Upper lobe of right lung (tissue), 1 donor: ENCODE measurements at places on chromosomes 1 and 21. TPM values are rescaled to one million over a fixed set of nuclear protein-coding genes. Genes with fewer than 3 reads are reported as not detected.

DNA sequence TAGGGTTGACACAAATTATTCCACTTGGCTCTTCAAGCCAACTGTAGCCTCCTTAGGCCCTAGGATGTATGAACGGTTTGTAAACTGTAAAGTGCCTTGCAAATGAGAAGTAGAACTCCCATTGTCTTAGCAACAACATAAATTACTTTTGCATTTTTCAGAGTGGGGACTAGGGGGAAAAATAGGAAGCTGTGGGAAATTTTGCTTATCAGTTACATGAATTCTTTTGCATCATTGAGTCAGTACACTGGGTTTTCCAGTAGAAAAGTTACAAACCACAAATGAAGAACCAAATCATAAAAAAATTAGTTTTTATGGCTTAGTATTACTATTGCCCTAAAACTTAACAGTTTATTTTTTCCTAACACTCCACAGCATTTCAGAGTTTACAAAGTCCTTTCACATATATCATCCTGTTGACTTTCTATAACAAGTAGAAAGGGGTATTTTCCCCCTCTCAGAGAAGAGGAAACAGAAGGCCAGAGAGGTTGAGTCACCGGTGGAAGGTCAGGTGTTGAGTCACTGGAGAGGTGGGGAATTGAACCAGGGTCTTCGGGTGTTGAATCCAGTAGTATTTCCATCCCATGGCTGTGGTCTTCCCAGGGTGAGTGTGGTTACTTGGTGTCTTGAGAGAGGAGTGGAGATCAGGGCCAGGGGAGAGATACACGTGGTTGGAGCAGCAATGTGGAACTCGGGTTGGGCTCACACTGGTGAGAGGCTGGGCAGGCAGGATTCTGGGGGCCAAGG, 71.9 kb upstream of the USP24 start:
- no peak overlapping the region for H3K4me3 ChIP-seq
- H3K27ac ChIP-seq: no peak overlapping the region
- no peak for DNase-seq
- H3K27me3 ChIP-seq: no peaks in the 10 kb centered on the region
- H3K36me3 ChIP-seq: no peaks in the 10 kb centered on the region

OR2L5 gene
- not detected for total RNA-seq

GPR37L1 gene
- total RNA-seq: 0.06 TPM

DNA sequence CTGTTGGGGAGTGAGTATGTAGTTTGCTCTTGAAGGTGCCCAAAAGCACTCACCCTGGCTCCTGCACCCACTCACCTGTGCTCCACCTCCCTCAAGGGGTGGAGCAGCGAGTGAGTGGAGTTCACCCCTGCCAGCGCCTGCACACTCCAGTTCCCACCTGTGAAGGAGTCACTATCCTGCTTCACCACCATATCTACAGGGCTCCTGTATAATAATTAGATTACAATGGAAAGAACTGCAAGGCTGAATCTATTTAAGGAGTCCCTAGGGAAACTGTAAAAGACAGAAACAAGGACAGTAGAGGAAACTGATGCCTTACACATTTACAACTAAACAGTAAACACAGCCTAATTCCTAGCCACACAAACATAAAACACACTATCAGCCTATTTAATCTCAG, 4.1 kb downstream of the DNAI4 start:
- no peak for DNase-seq
- no peaks in the 10 kb centered on the region for H3K36me3 ChIP-seq
- peaks cover 9% of the 10 kb centered on the region for H3K4me1 ChIP-seq
- H3K27ac ChIP-seq: no peak overlapping the region

GRCh38 chr21:16287046-16287445, 557.3 kb downstream of the USP25 start:
- H3K4me1 ChIP-seq: no peaks in the 10 kb centered on the region
- H3K27me3 ChIP-seq: no peaks in the 10 kb centered on the region
- H3K27ac ChIP-seq: no peak overlapping the region
- DNase-seq: no peak

- peak; percentile 84 for DNase-seq
- H3K4me1 ChIP-seq: no peaks in the 10 kb centered on the region
- H3K27me3 ChIP-seq: no peaks in the 10 kb centered on the region
- no peak overlapping the region for H3K4me3 ChIP-seq
- no peaks in the 10 kb centered on the region for H3K36me3 ChIP-seq
- H3K27ac ChIP-seq: no peak overlapping the region
Measured at GRCh38 chr1:22814176-22815042, 103.8 kb downstream of the EPHB2 start.

GRCh38 chr1:226873771-226874578, 3.6 kb downstream of the PSEN2 start:
- H3K36me3 ChIP-seq: no peaks in the 10 kb centered on the region
- H3K27me3 ChIP-seq: no peaks in the 10 kb centered on the region
- peaks cover 28% of the 10 kb centered on the region for H3K4me1 ChIP-seq

DNA sequence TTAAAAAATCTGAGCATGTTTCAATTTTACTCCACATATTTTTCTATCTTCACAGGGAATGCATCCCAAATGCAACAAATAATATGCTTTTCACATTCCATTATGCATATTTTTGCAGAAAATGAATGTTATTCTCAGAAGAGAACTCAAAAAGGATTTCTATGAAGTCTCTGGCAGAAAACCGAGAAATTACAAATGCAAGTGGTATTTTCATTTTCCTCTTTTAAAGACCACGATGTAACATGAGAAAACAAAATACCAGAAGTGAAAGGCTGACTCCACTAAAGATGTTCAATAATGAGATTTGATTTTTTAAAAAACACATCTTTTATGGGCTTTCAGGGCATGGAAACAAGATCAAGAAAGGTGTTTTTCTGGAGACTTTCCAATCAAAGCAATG, 5.0 kb upstream of the PDC start:
- H3K4me1 ChIP-seq: no peaks in the 10 kb centered on the region
- no peak overlapping the region for H3K4me3 ChIP-seq
- no peak for DNase-seq

- DNase-seq: no peak
- H3K4me1 ChIP-seq: peaks cover 14% of the 10 kb centered on the region
- H3K27me3 ChIP-seq: no peaks in the 10 kb centered on the region
- no peak overlapping the region for H3K4me3 ChIP-seq
- H3K36me3 ChIP-seq: no peaks in the 10 kb centered on the region
- no peak overlapping the region for H3K27ac ChIP-seq
Measured at GRCh38 chr1:115807723-115808122, 33.2 kb downstream of the NHLH2 start.

CFHR4 gene
- total RNA-seq: not detected

DNA sequence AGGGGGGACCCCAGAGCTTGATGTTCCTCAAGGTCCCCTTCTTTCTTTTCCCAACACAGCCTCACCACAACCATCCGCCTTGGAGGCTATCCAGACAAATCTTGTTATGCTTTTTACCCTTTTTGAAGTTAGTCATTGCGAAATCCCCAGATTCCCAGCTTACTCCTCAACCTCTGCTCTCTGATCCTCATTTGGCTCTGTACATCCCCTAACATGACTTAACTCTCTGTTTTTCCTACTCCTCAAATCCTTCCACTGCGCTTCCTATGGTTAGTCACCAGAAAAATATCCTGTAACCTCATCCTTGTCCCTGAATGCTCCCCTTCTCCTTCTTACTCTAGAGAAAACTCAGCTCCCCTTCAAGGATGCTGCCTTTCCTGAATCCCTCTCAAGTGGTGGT, 189.1 kb upstream of the POU3F1 start:
- no peaks in the 10 kb centered on the region for H3K36me3 ChIP-seq
- no peak for DNase-seq
- no peak overlapping the region for H3K4me3 ChIP-seq
- no peaks in the 10 kb centered on the region for H3K4me1 ChIP-seq
- peaks cover 5% of the 10 kb centered on the region for H3K27me3 ChIP-seq

CD84 gene
- 20.7 TPM for total RNA-seq

DIO1 gene
- total RNA-seq: not detected

PLA2G4A gene
- total RNA-seq: 10.7 TPM

DNA sequence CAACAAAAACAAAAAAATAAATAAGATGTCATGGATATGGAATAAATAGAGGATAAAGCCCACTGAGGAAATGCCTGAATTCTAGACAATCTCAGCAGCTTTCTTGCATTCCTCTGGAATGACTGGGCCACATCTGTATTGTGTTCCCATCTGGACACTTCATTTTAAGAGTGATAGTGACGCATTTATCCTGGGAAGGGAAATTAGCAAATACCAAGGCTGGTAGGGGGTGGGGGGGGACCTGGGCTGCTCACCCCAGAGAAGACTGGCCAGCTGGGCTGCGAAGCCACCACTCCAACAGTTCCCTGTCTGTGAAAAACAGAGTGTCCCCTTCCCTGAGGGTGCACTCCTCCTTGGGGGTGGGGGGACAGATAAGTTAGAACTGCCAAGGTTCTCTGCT, 106.3 kb downstream of the HIVEP3 start:
- no peak overlapping the region for H3K27ac ChIP-seq
- peaks cover 11% of the 10 kb centered on the region for H3K4me1 ChIP-seq
- no peak overlapping the region for H3K4me3 ChIP-seq
- DNase-seq: no peak

DNA sequence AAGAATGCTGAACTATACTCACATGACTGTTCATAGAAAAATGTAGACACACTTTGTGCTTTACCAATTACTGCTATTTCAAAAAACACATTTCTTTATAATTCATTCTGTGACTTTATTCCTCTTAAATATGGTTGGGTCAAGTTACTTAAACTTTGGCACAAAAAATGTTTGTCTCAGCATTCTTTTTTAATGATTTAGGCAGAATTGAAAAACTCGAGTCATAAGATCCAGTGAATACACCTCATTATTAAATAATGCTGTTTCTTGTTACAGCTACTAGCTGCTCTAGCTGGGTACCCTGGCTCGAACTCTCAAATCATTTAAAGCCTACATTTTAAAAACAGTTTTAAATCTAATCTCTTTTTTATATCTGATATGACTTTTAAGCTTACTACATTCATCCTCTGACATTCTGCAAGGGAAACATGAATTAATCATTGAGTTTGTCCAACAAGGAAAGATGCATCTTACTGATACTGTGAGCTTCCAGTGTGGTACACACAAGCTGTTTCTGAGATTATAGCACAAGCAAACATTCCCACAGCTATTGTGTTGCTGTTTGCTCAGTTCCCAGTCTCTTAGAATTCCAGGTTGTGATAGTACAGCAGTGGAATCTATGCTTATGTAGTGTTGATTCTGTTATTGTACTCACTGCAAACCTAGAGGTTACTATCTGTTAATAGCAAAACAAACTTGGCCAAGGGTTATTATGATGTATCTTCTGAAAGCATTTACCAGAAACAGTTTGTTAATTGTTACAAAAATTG, 746.5 kb downstream of the USP25 start:
- no peaks in the 10 kb centered on the region for H3K36me3 ChIP-seq
- H3K4me3 ChIP-seq: no peak overlapping the region
- no peaks in the 10 kb centered on the region for H3K4me1 ChIP-seq
- H3K27ac ChIP-seq: no peak overlapping the region
- no peaks in the 10 kb centered on the region for H3K27me3 ChIP-seq

GRCh38 chr1:100734676-100735075, 15.1 kb downstream of the VCAM1 start:
- H3K36me3 ChIP-seq: no peaks in the 10 kb centered on the region
- H3K4me1 ChIP-seq: peaks cover 16% of the 10 kb centered on the region
- no peaks in the 10 kb centered on the region for H3K27me3 ChIP-seq

- no peaks in the 10 kb centered on the region for H3K36me3 ChIP-seq
- DNase-seq: no peak
- peaks cover 20% of the 10 kb centered on the region for H3K4me1 ChIP-seq
- H3K4me3 ChIP-seq: no peak overlapping the region
Measured at GRCh38 chr1:211825980-211826379, 4.6 kb downstream of the LPGAT1 start.

DNA sequence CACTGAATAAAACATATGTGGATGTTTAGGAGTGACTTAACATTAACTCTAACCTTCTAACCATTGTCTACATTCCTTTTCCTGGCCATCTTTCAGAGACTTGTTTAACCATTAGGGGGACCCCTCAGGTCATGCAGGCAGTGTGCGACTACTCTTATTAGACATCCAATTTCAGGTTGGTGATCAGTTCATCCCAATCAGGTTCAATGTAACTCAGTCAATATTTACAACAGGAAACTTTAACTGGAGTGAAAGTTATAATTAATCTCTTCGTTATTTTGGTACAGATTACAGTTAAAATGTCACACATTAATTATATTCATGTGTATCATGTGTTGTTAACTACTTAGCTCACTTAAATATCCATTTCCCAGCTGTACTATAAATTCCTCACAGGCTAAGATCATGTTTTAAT, 68.8 kb upstream of the RGS1 start:
- no peak overlapping the region for H3K4me3 ChIP-seq
- no peak overlapping the region for H3K27ac ChIP-seq
- H3K4me1 ChIP-seq: no peaks in the 10 kb centered on the region
- DNase-seq: no peak
- no peaks in the 10 kb centered on the region for H3K36me3 ChIP-seq

DNA sequence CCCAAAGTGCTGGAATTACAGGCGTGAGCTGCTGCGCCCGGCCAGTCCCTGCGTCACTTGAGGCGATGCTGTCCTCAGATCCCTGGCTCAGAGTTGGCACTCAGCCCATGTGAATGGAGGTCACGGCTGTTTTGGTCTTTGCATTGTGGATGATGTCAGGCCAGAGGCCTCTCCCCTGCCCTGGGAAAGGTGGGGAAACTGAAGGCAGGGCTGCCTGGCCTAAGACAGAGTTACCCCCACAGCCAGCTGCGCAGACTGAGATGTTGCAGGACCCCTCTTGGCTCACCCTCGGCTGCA, 821 bp downstream of the MASP2 start:
- no peak overlapping the region for H3K4me3 ChIP-seq
- H3K36me3 ChIP-seq: no peaks in the 10 kb centered on the region
- no peaks in the 10 kb centered on the region for H3K4me1 ChIP-seq
- no peak overlapping the region for H3K27ac ChIP-seq
- DNase-seq: peak; percentile 47

DNA sequence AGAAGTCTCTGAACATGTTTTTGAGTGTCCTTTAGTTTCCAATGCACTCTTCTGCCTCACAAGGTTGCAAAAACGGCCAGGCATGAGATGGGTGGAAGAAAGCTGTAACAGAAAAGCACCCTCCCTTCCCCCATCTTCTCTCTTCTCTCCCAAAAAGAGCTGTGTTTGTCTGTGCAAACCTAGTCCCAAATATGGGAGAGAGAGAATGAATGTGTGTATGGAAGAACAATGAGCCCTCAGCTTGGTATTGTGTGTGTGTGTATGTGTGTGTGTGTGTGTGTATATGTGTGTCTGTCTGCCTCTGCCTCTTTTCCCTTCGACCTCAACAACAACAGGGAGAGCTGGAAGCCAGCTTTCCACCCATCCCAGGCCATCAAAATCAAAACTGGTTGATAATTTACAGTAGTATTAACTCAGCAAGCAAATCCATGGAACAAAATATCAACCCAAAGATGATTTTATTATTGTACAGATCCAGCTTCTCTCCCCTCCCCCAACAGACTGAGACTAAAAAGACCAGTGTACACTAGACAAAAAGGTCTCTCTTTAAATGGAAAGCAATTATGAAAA, 1.8 kb downstream of the RERE start:
- H3K27me3 ChIP-seq: no peaks in the 10 kb centered on the region
- H3K36me3 ChIP-seq: no peaks in the 10 kb centered on the region
- peaks cover 25% of the 10 kb centered on the region for H3K4me1 ChIP-seq
- peak overlapping the region; percentile 72 for H3K4me3 ChIP-seq

METTL13 gene
- total RNA-seq: 27.8 TPM

KRTAP12-2 gene
- total RNA-seq: not detected
